ENCODE measurements at places on chromosomes 2 and 18.

GRCh38 chr2:142724186-142724585 is 153.3 kb upstream of the KYNU start:
- DNase-seq, result no peak

DNA sequence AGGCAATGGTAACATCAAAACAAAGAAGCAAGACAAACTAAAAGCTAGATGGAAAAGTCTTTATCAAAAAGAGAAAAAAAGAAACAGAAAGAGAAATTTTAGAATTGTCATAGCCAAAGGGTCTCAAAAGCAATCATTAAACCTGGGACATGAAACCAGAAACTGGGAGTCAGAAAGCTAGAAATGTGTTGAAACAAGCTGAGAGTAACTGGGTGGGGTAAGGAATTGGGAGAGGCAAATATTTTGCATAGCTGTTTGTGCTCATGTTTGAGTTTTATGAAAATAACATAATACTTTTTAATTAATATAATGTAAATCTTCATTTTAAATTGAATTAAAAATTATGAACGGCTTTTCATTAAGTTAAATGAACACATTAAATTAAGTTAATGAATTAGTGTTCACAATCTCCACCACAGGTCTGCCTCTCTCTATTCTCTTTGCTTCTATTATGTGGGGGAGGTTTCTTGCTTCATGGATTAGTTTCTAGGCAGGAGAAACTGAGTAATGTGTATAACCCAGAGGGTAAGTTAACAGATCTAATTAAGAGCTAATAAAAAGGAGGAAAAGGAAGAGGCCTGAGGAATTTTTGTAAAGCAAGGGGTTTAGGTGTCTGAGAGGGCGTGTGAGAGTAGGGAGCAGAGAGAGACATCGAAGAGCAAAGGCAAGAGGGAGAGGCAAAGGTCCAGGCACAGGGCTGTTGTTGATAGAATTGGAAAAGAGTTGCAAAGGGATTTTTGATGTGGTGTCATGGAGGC is 20.0 kb upstream of the SERPINB2 start:
- no peak for DNase-seq

DNA sequence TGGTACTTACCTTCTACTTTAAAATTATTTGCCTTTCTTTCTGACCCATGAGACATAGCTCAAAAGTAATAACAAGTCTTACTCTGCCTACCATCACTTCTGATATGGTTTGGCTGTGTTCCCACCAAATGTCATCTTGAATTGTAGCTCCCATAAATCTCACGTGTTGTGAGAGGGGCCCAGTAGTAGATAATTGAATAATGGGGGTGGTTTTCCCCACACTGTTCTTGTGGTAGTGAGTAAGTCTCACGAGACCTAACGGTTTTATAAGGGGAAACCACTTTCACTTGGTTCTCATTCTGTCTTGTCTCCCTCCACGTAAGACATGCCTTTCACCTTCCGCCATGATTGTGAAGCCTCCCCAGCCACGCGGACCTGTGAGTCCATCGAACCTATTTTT is 47.5 kb downstream of the GALNT3 start:
- no peak for DNase-seq

GRCh38 chr2:161233858-161234431 is 73.7 kb downstream of the TANK start:
- DNase-seq, result no peak

DNA sequence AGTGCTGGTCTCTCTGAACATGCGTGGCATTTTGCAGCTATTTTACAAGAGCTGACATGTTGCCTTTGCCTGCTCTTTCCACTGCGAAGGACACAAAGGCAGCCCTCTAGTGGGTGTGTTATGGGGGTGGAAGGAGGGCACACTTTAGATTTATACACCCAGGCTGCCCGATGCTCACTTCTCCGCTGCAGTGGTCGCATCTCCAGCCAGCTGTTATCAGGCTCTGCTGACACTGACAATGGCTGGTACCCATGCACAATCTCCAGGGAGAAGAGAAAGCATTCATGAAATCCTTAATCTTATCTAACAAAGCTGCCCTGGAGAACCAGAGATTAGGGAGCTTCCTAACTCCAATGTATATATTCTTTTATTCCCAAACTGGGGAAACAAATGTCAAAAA is 113.5 kb downstream of the EPHA4 start:
- no peak for DNase-seq

- DNase-seq, result no peak
These were observed 185.6 kb downstream of the RIT2 start for GRCh38 chr18:42929857-42930256.

- no peak for DNase-seq
These were observed 74.6 kb upstream of the DOK6 start for GRCh38 chr18:69326094-69326493.

- no peak for DNase-seq
These were observed 144.2 kb upstream of the PKDCC start for GRCh38 chr2:41903474-41904135.

DNA sequence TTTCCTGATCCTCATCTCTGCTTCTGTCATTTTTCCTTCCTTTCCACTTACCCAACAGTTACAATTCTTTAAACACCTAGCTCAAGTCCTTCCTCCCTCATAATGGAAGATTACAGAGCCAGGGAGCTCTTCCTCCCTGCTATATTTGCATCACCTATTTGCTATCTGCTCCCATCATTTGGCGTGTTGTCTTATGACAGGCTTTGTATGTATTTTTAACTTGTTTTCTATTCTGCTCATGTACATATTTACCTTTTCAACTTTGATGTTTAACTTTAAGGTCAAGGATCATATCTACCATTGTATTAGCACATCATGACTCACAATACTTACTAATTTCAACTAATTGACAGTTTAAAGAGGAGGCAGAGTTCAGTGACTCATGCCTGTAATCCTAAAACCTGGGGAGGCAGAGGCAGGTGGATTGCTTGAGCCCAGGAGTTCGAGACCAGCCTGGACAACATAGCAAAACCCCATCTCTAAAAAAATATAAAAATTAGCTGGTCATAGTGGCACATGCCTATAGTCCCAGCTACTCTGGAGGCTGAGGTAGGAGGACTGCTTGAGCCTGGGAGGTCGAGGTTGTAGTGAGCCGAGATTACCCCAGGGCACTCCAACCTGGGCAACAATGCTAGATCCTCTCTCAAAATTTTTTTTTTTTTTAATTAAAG is 308.0 kb upstream of the STON1 start:
- no peak for DNase-seq

GRCh38 chr2:63743982-63744966 is 97.4 kb upstream of the UGP2 start:
- no peak for DNase-seq

DNA sequence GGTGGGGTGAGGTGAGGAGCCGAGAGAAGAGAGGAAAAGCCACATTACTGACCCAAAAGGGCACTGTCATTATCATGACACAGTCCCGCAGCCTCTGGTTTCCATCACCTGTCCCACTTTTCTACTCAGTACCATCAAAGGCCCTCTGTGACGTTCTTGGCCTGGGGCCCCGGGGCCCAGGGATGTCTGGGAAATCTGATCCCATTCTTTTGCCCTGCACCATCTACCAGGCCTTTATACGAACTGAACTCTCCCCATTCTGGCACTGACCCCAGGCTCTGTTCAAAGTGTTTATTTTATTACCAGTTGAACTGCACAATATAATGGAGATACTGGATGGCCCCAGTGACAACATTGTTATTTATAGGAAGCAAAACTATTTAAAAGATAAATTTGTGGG is 89.1 kb downstream of the COL6A3 start:
- no peak for DNase-seq

GRCh38 chr2:161104054-161104553 is 56.1 kb upstream of the TANK start:
- no peak for DNase-seq

GRCh38 chr2:19865151-19865550 is 36.6 kb downstream of the TTC32 start:
- DNase-seq, result no peak

DNA sequence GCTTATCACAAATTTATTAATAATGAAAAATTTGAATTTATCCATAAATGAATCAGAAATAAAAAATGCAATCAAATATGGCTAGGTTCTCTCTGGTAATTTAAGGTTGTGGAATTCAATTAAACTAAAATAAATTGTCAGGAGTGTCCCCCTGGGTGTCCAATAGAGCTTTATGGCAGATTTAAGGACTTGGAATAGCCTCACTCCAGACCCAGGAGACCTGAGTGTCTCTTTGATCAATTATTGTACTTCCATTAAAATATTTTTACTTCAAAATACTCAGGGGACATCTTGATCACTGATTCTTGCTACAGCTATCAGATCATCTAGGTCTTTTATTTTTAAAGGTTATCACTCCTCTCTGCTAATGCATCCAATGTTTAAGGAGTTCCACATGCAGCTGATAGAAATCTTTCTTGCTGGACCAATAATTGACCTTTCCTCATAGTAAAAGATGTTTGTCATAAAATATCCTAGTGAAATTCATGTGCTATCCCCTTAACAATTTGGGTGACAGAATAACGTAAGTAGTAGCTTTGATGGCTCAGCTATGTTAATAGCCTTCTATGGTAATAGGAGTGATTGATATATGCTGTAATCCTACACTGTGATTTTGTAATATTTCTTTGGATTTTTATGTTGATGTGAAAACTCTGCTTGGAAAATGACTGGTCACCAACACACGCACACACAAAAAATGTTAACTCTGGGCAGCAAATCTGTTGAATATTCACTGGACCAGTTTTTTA is 395.3 kb downstream of the NYAP2 start:
- DNase-seq, result no peak

DNA sequence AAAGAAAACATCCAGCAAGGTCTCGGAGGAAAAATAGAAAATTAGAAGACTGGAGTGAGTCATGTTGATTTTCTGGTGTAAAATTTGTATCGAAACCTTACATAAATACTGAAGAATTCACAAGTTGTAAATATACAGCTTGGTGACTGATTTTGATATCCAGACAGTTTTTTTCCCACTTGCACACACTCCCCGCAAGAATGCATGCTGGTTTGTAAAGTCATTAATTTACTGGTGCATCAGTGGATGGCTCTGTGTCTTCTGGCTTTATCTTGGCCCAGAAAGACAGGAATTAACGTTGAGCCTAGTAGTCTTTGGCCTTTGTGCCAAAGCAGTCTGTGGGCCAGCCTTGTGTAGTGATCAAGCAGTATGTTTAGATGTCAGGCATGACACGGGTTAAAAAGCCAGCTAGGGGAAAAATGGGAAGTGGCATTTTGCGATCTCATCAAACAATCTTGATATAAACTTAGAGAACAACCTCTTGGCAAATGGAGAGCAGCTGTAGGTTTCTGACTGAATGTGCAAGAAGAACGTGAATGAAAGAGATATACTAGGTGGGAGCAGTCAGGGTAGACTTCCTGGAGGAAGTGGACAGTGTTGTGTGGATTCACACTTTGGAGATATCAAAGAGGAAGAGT is 22.7 kb upstream of the CASP8 start:
- DNase-seq, result no peak

DNA sequence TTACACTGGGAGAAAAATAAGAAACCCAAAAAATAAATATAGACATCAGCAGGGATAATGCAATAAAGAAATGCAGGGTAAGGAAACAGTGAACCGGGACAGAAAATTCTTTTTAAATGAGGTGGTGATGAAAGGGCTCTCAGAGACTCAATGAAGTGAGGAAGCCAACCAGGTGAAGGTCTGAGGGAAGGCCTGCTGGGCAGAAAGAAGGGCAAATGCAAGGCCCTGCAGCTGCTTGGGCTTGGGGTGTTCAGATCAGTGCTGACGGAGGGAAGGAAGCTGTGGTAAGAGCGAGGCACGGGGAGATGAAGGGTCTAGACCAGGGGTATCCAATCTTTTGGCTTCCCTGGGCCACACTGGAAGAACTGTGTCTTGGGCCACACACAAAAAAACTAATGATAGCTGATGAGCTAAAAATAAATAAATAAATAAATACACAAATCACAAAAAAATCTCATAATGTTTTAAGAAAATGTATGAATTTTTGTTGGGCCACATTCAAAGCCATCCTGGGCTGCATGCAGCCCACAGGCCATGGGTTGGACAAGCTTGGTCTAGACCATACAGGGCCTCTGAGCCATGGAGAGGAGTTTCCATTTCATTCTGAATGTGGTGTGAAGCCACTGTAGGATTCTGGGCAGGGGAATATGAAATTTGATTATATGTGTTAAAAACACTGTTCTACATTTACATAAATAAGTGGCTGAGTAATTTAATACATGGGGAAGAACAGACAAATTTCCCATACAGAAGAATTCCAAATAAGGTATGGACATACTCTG is 96.3 kb upstream of the DNMT3A start:
- no peak for DNase-seq

- no peak for DNase-seq
These were observed 102.3 kb downstream of the KCNF1 start for GRCh38 chr2:11014026-11014425.

- DNase-seq, result no peak
These were observed 295.4 kb upstream of the SPRED2 start for GRCh38 chr2:65727816-65728215.

- DNase-seq, result no peak
These were observed 5.1 kb downstream of the DLX2 start for GRCh38 chr2:172097557-172098131.

GRCh38 chr18:23386317-23386716 is 66.8 kb upstream of the RIOK3 start:
- DNase-seq, result no peak

DNA sequence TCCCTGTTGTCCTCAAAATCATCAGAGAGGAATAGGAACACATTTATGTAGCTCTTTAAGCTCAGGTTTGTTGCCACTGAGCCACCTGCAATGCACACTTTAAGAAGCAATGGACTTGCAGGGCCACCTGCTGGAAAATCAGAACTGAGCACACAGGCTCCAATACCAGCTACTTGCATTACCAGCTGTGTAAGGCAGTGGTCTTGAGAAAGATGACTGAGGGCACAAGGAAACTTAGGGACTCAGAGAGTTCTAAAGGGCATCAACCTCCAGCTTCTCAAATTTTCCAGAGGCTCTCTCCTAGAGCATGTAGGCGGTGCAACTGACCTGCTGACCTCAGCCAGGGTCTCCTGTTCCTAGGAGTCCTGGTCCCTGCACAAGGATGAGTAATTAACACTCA is 2.5 kb upstream of the CNDP2 start:
- peak; percentile 14 for DNase-seq

DNA sequence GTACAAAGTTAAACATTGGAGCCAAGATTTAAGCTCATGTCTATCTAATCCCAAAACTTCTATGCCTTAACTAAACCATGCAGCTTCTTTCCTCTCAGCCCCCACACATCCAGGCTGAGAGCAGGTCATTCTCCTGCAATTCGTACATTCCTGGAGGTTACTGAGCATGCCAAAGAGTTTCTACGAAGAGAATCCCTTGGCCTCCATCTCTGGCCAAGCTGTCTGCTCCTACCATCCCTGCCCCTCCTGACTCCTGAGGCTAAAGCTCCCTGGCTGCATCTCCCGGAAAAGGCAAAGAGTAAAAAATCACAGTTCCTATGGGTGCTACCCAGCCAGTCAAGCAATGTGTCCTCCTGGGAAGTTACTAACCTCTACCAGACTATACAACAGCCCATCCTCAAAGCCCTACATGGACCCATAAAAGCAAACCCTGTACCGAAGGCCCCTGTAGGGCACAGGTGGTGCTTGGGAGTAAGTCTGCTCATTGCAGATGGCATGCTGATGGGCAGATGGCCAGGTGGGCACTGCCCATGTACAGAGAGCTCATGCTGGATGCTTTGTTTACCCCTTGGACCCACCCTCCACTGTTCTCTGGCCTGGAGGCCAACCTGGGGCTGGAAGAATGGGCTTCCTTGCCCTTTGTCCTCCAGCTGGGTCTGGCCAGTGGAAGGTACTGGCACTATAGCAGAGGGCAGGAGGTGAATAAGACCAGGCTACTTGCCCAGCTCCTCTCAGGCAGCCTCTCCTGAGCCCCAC is 99.5 kb downstream of the TTC32 start:
- DNase-seq, result no peak

GRCh38 chr2:54382601-54383000 is 73.5 kb upstream of the SPTBN1 start:
- no peak for DNase-seq
